ENCODE measurements at places on chromosomes 4 and X.
A peak's percentile ranks its signal among the peaks of the same experiment; 100 is the strongest.

GRCh38 chrX:13463608-13464007, 105.8 kb upstream of the EGFL6 start:
- DNase-seq = no peak

DNA sequence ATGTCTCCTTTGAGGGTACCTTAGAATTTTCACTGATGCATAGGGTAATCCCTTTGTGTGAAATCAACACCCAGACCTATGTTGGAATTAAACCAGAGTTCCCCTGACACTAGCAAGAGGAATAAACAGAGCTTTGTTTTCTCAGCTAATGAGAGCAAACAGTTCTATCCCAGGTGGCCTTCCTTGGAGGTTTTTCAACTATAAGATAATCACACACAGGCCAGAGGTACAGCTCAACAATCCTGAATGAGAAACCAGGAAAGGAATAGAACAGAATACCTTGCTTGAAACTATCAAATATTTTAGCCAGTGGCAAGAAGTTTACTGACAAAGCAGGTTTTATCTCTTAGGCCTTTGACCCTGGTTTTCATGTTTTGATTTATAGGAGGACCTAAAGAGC, 100.2 kb downstream of the OTC start:
- DNase-seq = no peak

GRCh38 chrX:370244-370962, 16.3 kb downstream of the PPP2R3B start:
- DNase-seq = no peak

GRCh38 chrX:38342853-38343778, 9.3 kb upstream of the OTC start:
- no peak for DNase-seq

GRCh38 chr4:99323756-99324155, 2.6 kb upstream of the ADH1B start:
- no peak for DNase-seq

DNA sequence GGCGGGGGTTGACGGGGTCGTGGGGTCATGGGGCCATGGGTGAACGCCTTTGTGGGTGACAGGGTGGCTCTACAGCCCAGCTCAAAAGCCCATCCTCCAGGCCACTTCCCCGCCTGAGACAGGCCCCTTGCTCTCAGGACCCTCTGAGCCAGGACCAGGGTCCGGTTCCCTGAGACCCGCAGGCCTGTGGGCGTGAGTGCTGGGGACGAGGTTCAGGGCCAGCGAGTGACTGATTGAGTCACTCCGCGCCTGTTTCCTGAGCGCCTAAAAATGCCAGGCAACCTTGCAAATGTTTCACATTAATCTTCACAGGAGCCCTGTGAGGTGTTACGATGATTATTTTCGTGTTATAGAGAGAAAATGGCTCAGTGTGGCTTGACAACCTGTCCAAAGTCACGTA, 97.8 kb downstream of the ZNF674 start:
- no peak for DNase-seq

- DNase-seq = no peak
These were observed 108.4 kb upstream of the BMP2K start for GRCh38 chr4:78667764-78668163.

GRCh38 chr4:19438233-19438632, 813.5 kb upstream of the SLIT2 start:
- DNase-seq = no peak

- no peak for DNase-seq
These were observed 53.7 kb upstream of the UCP1 start for GRCh38 chr4:140622333-140622958.

GRCh38 chr4:6639137-6639680, 1.3 kb upstream of the MRFAP1 start:
- no peak for DNase-seq

DNA sequence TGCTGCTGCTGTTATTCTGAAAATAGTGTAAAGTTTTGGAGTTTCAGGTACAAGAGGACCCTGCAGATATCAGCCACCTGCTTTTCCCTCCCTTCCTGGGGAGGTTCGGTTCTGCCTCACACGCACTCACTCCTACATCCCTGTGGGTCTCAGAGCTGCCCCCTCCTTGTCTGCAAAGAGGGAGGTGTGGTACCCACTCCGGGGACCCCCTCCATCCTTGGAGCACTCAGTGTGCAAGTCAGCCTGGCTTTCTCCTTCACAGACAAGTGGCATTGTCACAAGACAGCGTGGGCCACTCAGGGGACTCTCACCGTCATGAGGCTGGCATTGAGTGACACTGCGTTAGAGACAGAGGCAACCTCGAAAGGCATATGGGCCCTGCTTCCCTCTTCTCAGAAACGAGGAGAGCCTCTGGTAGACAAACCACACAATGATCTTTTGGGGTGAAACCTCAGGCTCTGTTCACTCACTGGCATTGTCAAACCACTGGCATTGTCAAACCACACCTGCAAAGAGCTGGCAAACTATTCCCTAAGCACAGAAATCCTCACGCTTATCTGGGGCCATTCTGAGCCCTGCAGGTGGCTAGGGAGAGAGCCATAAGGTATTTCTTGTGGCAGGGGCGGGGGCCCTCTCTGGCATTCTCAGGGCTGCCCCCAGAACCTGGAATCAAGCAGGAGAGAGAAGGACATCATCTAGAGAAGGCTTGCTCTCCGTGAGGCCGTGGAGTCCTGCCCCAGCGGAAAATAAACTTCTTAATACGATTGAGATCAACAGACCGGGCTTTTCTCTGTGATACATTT, 285.0 kb downstream of the SHOX start:
- peak; percentile 7 for DNase-seq

- no peak for DNase-seq
These were observed 125.2 kb upstream of the PITX2 start for GRCh38 chr4:110748071-110748470.

- DNase-seq = no peak
These were observed 220.2 kb upstream of the UGT8 start for GRCh38 chr4:114378305-114378903.

DNA sequence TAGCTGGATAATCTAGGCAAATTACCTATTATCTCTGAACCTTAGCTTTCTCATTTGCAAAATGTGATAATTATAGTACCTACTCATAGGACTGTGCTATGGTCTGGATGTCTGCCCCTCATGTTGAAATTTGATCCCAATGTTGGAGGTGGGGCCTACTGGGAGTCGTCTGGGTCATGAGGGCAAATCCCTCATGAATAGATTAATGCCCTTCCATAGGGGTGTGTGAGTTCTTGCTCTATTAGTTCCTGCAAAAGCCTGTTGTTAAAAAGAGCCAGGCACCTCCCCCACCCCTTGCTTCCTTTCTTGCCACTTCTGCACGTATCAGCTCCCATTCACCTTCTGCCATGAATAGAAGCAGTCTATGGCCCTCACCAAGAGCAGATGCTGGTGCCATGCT, 73.9 kb downstream of the SERTM2 start:
- no peak for DNase-seq

DNA sequence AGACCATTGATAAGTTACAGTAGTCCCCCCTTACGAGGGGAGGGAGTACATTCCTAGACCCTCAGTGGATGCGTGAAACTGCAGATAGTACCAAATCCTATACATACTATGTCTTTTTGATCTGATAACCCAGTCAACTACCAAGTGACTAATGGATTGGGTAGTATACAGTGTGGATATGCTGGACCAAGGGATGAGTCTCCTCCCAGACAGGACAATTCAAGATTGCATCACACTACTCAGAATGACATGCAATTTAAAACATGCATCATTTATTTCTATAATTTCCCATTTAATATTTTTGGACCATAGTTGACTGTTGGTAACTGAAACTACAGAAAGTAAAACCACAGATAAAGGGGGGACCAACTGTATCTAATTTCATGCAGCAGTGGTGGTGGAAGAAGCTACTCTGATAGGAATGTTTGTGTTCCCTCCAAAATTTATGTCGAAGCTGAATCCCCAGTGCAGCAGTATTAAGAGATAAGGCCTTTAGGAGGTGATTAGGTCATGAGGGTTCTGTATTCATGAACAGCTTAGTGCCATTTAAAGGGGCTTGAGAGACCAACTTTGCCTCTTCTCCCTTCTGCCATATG, 11.9 kb downstream of the HADH start:
- DNase-seq = no peak

- DNase-seq = no peak
These were observed 105.2 kb upstream of the LRPAP1 start for GRCh38 chr4:3637326-3638016.
